ENCODE measurements at places on chromosomes 5 and 9. TPM values are rescaled to one million over a fixed set of nuclear protein-coding genes. Genes with fewer than 3 reads are reported as not detected.

SPIN1 gene
- total RNA-seq, result 64.4 TPM

FOXD4L4 gene
- total RNA-seq, result not detected

KCNV2 gene
- not detected for total RNA-seq

PCDHGB5 gene
- total RNA-seq, result 0.43 TPM

TRPM3 gene
- 0.06 TPM for total RNA-seq

TCF7 gene
- total RNA-seq, result 1.5 TPM

DCP2 gene
- total RNA-seq, result 33.4 TPM

SHOC1 gene
- total RNA-seq, result 1.5 TPM

CCDC183 gene
- not detected for total RNA-seq

OR1J2 gene
- total RNA-seq, result not detected

ALDH1A1 gene
- 4.4 TPM for total RNA-seq

CCNI2 gene
- total RNA-seq, result not detected

NEUROG1 gene
- total RNA-seq, result not detected

SLC25A2 gene
- not detected for total RNA-seq

TNFSF15 gene
- 0.80 TPM for total RNA-seq

KIF12 gene
- total RNA-seq, result not detected

MARCOL gene
- not detected for total RNA-seq

SVEP1 gene
- total RNA-seq, result 0.41 TPM

CCT5 gene
- total RNA-seq, result 1,127 TPM

CER1 gene
- not detected for total RNA-seq

LECT2 gene
- not detected for total RNA-seq

GFRA3 gene
- not detected for total RNA-seq

Measured in H4 (cell line).